ENCODE measurements at places on chromosomes 5 and 9. TPM values are rescaled to one million over a fixed set of nuclear protein-coding genes. Genes with fewer than 3 reads are reported as not detected.

EIF4E1B gene
- not detected for total RNA-seq

SLC27A4 gene
- 16.4 TPM for total RNA-seq

C9orf153 gene
- not detected for total RNA-seq

OGN gene
- not detected for total RNA-seq

CLTA gene
- total RNA-seq: 255 TPM

PLEKHG4B gene
- 0.39 TPM for total RNA-seq

CBY3 gene
- total RNA-seq: not detected

NINJ1 gene
- total RNA-seq: 68.3 TPM

ORM1 gene
- 0.24 TPM for total RNA-seq

CNTFR gene
- 1.1 TPM for total RNA-seq

PCDHGC4 gene
- total RNA-seq: 0.13 TPM

PCDHB13 gene
- 1.0 TPM for total RNA-seq

CRB2 gene
- total RNA-seq: not detected

ORM2 gene
- total RNA-seq: not detected

PKD2L2 gene
- total RNA-seq: not detected
